Stimulated activated CD4-positive, alpha-beta T cell treated with anti-CD3 and anti-CD28 coated beads, Interleukin-1b, Interleukin-23, amount 100 ng/mL, for 24 hours (primary cell): ENCODE measurements at places on chromosomes 11 and 22.
A peak's percentile ranks its signal among the peaks of the same experiment; 100 is the strongest.

DNA sequence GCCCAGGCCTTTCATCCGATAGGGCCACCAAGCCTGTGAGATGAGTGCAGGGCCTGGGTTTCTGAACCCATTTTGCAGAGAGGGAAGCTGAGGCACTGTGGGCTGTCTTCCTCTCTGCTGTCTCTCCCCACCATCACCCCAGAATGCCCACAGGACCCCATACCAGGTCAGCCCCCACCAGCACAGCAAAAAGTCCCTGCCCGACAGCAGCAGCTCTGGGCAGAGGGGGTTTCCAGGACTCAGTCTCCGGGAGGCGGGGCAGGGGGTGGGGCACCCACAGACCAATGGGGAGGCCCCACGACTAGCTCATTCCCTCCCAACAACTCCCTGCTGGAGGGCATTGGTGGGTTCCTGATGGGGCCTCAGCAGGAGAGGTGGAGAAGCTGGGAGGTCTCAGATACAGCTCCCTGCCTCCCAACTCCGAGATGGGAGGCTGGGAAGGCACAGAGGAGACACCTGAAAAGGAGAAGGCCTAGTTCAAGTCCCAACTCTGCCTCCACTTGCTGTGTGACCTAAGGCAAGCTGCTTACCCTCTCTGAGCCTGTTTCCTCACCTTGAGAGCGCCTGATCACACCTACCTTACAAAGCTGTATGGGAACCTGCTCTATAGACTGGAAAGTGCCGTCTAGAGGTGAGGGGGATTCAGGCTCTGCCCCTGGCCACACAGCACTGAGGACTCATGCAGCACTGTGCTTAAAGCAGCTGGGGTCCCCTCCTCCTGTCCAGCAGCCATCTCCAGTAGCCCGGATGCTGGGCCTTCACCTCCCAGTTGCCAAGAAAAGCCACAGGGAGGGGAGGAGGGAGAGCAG lies 3.5 kb downstream of the CBX7 start:
- peak; percentile 54 for DNase-seq

DNA sequence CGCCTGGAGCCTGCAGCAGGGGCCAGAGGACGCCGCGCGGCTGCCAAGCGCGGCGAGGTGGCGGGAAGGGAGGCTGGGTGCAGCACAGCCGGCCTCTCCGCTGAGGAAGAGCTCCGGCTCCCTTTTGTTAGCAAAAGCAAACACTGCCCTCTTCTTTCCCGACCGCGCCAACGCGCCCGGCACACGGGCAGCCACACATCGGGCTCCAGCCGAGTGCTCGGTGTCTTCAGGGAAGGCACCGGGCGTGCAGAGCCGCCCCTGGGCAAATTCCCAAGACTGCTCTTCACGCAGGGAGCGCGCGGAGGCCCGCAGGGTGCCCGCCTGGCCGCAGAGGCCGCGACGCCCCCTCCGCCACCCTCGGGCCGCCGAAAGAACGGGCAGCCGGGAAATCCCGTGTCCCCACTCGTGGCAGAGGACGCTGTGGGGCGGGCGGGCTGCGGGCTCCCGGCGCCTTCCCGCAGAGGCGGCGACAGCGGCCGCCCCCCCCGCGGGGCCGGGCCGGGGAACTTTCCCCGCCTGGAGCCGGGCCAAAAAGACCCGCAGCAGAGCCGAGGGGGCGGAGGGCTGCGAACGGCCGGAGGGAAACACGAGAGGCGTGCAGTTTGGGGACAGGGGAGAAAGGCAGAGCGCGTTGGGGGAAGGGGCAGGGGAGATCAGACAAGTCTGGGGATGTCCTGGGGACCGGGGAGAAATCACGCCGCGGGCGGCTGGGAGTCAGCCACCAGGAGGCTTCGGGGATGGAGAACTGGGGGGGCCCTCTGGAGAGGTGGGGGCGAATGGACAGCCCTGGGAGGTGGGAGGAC lies 931 bp downstream of the CADM1 start:
- no peak for DNase-seq

DNA sequence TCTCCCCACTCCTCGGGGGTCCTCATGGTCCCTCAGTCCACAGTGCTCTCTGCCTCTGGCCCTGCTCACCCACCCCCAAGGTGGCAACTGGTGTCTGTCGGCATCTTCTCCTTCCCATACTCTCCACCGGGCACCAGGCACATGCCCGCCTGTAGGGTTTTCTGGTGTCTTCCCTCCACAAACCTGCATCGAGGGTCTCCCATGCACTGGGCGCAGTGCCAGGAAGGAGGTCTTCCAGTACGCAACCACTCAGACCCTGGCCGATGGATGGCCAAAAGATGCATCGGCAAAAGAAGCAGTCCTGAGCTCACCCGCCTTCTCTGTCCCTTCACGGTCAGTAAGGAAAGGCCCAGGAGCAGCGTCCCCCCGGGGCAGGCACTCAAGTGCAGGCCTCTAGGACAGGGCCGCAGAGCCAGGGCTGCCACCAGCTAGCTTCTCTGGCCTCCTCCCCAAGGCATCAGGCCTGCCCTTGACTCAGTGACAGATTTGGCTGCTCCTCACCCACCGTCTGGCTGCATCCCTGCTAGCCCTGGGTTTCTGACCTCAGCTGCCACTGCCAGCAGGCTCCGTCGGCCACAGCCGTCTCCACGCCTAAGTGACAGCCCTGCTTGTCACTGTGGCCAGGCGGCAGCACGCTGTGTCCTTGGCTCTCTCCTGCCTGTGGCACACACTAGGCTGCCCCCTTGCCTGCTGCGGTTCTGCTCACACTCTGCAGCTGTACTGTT lies 32.1 kb upstream of the IGSF9B start:
- no peak for DNase-seq

GRCh38 chr11:64918017-64918416 lies 1.0 kb upstream of the ATG2A start:
- DNase-seq: no peak

- no peak for DNase-seq
Observed at GRCh38 chr11:44531116-44531504, 34.4 kb upstream of the CD82 start.

- DNase-seq: no peak
Observed at GRCh38 chr11:134261626-134262488, 8.5 kb downstream of the ACAD8 start.

DNA sequence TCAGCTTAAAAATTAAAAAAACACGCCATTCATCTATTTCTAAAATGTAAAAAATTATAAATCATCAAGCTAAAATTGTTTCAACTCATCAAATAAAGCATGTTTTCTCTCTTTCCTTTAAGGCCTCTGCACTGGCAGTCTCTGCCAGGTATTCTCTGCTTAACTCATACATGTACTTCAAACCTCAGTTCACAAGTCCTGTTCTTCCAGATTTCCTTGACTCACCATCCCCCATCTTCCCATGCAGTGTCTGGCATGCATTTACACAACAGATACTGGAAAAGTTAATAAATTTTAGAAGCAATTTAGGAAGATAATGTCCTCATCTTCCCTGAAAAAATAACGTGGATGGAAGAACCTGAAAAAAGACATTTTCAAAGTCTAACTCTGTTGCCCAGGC lies 32.5 kb downstream of the CSTF3 start:
- DNase-seq: no peak

- DNase-seq: no peak
Observed at GRCh38 chr11:86160541-86161149, 83.9 kb upstream of the EED start.

DNA sequence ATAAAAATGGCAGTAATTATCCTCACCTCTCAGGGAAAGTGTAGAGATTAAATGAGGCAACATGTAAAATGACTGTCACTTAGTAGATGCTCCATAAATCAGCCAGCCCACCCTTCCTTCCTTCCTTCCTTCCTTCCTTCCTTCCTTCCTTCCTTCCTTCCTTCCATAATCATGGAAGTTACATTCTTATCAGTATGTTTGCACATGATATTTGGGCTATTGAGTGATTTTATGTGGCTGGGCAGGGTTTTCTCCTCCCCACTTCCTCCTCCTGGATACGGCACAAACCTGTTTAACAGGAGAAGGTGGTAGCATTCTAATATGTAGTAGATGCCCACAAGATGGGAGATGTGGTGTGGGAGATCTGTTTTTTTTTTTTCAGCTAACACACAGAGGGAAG lies 11.9 kb downstream of the LYVE1 start:
- DNase-seq: no peak

GRCh38 chr11:56923116-56923515 lies 65.6 kb upstream of the OR5AK2 start:
- DNase-seq: no peak

DNA sequence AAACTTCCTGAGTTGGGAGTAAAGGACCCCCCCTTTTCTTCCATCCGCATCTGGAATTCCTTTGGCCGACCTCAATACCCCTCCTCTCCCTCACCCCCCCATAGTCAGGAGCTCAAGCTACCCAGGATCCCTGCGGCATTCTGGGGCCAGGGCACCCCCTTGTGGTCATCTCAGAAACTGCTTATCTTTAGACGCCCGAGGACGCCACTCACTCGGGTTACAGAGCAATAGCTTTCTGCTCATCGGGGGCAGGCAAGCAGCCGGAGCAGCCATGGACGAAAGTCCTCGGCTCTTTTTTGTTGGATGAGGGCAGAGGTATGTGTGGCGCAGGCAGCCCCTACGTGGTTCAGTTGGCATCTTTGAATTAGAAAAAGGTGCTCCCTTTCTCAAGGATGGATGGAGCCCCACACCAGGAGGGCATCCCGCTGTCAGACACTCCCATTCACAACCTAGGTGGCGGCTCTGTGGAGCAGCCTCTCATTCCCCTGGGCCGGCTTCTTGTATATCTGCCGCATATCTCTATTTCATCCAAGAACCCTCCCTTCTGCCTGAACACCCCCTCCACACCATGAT lies 2.3 kb downstream of the C1QTNF5 start:
- no peak for DNase-seq

GRCh38 chr11:74570266-74571061 lies 21.9 kb upstream of the POLD3 start:
- peak; percentile 6 for DNase-seq

- DNase-seq: no peak
Observed at GRCh38 chr11:115961159-115962003, 457.2 kb upstream of the CADM1 start.

- DNase-seq: no peak
Observed at GRCh38 chr22:37533995-37534394, 14.8 kb upstream of the CARD10 start.

DNA sequence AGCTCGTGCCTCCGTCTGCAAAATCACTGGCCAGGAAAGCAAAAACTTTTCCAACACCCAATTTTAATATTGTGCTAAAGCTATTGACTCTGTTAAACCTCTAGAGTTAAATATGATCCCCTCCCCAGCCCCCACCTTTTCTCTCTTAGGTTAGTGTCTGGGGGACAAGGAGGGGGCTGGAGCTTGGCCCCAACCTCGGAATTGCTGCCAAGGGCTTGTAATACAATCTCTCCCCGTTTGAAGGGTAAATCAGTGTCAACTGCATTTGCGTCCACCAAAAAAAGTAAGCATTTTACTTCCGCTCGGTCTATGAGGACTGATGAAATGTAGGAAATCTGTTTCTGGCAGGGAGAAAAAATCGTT lies at the start of gene GAS2:
Gene GAS2 (plus strand): TSS at position 287 of the 363 bp plus-strand sequence. CDS start 8,259 bp downstream, outside the sequence.
- no peak for DNase-seq

GRCh38 chr22:41752011-41752970 lies 48.2 kb upstream of the CCDC134 start:
- no peak for DNase-seq

GRCh38 chr11:113045146-113045545 lies 83.9 kb downstream of the NCAM1 start:
- DNase-seq: no peak

DNA sequence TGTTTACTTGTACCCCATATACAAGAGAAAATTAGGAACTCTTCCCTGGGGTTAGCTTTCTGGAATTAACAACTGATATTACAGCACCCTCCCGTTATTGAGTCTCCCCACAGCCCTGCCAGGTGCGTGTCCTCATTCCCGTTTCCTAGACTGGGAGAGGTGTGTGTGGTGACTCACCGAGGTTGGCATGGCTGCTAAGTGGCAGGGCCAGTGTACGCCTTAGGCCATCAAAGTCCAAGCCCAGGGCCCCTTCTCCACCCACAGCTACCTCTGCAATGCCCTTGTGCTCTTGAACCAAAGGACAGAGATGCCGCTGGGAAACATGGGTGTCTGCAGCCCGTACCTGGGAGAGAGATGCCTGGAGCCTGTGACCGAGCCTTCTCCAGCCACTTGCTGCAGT lies 12.3 kb downstream of the IFT27 start:
- DNase-seq: no peak

GRCh38 chr11:7421136-7421535 lies 64.2 kb upstream of the OLFML1 start:
- DNase-seq: no peak

- DNase-seq: no peak
Observed at GRCh38 chr22:45683680-45684079, 12.0 kb downstream of the ATXN10 start.

DNA sequence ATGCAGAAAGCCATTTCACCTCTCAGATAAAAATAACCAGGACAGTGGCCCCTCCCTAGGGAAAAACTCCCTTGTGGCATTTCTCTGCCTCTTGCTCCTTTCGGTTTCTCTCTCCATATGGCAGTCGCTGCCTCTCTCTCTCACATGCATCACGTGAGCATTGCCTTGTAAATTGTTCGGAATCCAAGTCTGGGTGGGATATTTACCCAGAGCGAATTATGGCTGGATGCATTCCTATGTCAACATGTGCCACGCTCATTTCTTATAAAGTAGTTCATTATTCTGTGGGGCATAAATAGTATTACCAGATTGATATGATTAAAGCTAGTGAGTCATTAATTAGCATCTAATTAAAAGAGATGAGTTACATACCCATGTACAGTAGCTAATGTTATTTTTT lies 392.9 kb downstream of the INSC start:
- no peak for DNase-seq

- peak; percentile 40 for DNase-seq
Observed at GRCh38 chr11:93740031-93740729, 1.1 kb downstream of the TAF1D start.

- peak; percentile 60 for DNase-seq
Observed at GRCh38 chr22:38051900-38052862, 5.0 kb upstream of the PICK1 start.

GRCh38 chr11:10778217-10778970 lies 27.3 kb downstream of the CTR9 start:
- no peak for DNase-seq

DNA sequence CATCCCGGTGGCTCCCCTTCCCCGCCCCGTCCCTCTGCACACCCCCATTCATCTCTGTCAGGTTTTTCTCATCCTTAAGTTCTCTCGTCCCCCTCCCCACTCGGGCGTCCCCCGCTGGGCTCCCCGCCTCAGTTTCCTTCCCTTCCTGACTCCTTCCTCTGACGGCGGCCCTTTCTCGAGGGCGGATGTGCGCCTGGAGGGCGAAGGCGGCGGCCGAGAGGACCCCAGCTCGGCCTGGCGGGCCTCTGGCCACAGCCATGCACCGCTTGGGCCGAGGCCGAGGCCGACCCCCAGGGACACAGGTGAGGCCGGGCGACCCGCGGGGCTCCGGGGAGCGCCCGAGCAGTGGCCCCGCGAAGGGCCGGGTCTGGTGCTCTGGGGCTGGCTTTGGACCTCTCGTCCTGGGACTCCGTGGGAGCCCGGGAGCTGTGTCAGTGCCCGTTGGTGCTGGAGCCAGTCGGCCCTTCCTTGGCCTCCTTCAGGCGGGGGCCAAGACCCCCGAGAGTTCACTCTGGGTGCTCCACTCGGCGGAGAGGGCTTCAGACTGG lies 2.9 kb downstream of the PHLDB1 start:
- DNase-seq: no peak
